ENCODE measurements at places on chromosomes 5 and 9.

DNA sequence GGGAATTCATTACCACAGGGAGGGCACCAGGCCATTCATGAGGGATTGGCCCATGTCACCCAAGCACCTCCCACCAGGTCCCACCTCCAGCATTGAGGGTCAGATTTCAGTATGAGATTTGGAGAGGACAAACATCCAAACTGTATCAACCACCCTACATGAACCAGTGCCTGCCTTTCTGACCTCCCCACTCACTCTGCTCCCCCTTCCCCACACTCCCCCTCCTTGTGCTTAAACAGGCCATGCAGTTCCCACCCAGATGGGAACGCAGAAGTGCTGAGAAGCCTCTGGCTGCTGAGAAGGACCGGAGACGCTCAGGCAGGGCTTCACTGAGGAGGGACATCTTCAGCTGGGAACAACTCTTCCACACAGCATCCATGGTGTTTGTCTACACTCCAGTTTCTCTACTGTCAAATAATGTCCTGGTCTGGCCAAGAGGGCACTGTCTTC lies 30.0 kb upstream of the ADAMTS2 start:
- DNase-seq, result no peak

DNA sequence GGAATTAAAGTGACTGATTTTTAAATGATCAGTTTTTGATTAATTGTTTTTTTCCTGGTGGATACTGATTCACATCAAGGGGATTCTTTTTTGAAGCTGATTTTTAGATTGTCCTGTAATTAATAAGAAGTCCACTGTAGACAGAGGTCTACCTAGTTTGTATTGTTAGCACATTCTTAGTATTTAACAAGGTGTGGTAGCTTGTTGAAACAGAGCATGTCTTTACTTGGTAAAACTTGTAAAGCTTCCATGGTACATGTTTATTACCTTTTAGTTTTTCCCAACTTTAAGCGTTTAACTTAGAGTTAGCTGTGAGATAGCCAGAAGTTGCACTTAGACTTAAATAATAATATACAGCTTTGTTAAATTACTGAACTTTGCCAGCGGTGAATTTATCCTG lies 1.5 kb downstream of the BTF3 start:
- no peak for DNase-seq

DNA sequence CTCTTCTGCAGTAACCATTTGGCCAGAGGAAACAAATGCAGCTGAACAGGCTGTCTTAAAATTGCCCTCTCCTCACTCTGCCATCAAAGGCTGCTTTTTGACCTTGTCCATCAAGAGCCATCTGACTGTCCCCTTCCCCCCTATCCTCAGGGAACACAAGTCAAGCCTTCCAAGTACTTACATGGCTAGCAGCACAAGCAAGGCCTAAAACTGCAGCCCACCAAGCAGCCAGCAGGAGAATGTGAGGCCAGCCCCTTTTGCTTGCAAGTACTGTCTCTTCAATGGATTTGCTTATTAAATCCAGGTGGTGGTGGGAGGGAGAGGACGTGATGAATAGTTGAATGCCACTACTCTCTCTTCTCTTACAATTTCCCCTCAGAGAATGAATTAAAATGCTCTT lies 83.5 kb downstream of the HTR1A start:
- peak; percentile 8 for DNase-seq

GRCh38 chr5:111972080-111972479 lies 215.1 kb upstream of the NREP start:
- no peak for DNase-seq

DNA sequence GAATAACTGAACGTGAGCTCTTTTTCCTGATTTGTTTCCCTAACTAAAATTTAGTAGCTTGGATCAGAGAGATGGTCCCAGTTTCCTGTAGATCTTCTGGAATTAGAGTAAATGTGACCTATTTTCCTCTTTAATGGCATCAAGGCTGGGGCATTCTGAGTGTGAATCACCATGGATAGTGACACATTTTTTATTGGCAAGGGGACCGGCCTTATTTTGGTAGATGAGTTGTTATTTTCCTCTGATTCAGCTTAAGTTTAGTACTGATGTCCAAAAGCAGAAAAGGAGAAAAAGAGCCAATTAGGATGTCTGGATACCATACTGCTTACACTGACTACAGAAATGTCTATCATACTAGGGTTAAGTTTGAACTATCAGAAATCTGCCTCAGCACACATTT lies 68.1 kb downstream of the RNF38 start:
- no peak for DNase-seq

DNA sequence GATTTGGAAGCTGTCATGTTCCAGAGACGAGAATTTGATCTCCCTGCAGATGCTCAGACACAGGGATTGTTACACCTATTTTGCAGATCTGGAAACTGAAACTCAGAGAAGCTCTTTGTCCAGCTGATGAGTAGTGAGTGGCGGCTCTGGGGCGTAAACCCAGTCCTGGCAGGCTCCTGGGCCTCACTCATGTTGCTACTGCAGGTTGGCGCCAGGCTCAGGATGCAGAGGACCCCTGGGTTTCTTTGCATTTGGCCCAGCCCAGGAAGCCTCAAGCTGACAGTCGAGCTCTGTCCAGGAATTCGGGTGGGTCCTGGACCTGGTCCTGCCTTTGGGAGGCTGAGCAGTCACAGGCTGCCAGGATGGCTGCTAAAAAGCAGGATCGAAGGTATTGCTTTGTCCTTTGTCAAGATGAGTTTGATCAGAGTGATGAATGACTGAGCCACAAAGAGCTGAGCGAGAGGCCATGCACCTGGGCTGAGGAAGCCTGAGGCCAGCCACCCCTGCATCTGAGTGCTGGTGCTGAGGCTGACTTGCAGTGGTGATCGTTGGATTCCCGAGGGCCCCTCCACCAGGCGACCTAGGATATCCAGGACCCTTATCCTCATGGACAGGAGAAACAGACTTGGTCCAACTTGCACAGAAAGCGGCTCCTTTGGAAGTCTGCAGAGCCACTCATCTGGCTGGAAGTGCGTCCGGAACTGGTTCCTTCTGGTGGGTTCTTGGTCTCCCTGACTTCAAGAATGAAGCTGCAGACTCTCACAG lies 8.3 kb upstream of the RNF130 start:
- DNase-seq, result no peak

GRCh38 chr9:89647366-89648128 lies 42.7 kb downstream of the GADD45G start:
- DNase-seq, result no peak

GRCh38 chr5:136769093-136769492 lies 403.7 kb upstream of the TRPC7 start:
- no peak for DNase-seq

DNA sequence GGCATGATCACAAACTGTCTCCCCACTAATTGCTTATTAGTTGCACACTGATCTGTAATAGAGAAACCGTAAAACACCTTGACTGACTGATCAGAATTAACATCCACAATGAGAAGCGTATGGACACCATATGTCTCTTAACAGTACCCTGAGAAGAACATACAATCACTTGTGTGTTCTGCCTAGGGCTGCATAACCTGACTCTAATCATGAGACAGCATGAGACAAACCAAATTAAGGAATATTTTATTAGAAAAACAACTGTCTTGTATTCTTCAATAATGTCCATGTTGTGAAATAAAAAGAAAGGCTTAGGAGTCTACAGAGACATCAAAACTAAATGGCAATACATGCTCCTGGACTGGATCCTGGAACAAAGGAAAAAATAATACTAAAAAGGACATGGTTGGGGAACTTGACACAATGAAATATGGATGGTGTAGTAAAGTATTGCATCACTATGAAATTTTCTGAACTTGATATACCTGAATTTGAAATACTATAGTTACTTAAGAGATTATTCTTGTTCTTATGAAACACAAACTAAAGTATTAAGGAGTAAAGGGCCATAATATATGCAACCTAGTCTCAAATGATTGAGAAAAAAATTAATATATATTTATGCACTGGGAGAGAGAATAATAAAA lies 162.1 kb downstream of the CWC27 start:
- DNase-seq, result no peak

DNA sequence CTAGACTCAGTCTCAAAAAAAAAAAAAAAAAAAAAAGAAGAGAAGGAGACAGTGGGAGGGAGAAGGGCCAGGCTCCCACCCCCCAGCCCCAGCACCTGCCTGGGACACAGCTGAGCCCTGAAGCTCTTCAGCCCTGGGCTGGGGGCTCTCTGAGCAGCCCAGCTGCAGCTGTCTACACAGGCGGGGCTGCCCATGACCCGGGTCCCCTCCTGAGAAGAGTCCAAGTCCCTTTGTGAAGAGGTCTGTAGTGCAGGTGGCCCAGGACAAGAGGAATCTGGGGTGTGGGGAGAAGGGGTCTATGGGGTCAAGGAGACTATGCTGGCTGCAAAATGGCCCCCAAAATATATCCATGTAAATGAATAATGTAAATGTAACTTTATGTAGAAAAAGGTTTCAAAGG lies 6.7 kb upstream of the LCN2 start:
- DNase-seq, result no peak

DNA sequence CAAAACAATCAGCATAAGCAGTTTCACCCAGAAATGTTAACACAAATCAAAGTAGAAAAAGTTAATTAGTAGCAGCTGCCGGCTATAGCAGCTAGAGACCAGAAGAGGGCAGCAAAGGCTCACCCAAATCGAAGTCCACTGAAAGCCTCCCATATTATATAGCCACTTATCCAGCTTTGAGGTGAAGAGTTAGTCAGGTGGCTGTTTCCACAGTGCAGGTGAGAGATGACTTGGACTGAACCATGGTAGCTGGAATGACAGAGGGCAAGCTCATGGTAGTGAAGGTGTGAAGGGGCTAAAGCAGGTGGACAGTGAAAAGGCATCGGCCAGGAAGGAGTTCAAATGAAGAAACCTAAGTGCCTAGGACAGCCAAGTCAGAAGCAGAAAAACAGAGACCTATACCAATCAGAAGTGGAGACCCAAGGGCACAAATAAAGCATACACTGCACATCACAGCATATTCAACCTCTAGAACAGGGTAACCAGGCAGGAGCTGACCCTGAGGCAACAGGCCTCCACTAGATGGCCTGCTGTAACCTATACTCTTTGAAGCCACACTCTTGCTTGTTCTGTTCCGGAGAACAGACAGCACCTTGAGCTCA lies 7.2 kb upstream of the RNF38 start:
- DNase-seq, result peak; percentile 56

GRCh38 chr9:119027901-119028699 lies 341.1 kb downstream of the BRINP1 start:
- DNase-seq, result no peak

DNA sequence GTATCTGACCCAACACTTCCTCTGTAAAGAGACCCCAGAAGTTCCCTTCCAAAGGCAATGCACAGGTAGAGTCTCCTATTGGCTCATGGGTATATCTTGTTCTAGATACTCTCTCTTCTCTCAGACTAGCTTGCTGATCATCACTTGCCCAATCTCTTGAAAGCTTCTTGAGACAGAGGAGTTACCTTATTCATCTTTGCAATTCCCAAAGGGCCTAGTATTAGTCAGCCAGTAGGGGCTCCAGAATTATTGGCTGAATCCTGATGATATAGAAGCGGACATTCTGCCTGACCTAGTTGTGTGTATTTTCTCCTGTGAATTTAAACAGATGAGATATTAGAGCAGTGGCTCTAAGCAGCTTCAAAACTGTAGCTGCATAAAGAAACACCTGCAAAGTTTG lies 304.0 kb upstream of the KLF4 start:
- no peak for DNase-seq

- no peak for DNase-seq
Measured at GRCh38 chr5:149895416-149896345, 48.9 kb downstream of the PDE6A start.

GRCh38 chr9:90665072-90665471 lies 22.4 kb upstream of the DIRAS2 start:
- DNase-seq, result peak; percentile 64

GRCh38 chr5:159322180-159322579 lies 8.1 kb downstream of the IL12B start:
- DNase-seq, result no peak

- no peak for DNase-seq
Measured at GRCh38 chr5:84518862-84519261, 134.2 kb upstream of the EDIL3 start.

GRCh38 chr5:56037531-56038010 lies 42.8 kb upstream of the IL6ST start:
- DNase-seq, result no peak

GRCh38 chr5:170614065-170614490 lies 110.3 kb downstream of the KCNIP1 start:
- DNase-seq, result no peak

DNA sequence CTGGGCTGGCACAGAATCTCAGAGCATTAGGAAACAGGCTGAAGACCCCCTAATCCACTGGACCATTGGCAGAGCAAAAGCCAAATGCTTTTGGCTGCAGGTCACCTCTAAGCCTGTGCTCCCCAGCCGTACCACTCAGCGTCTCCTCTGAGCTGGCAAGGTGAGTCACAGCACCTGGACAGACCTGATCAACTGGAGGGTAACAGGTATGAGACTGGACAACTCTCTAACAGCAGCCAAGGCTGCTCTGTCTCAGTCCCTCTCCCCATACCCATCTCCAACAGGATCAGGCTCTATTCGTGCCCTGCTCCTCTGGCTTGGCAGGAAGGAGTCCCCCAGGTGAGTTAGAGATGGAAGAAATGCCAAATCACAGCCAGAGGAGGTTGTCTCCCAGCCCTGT lies 4.7 kb downstream of the GOLGA2 start:
- no peak for DNase-seq

DNA sequence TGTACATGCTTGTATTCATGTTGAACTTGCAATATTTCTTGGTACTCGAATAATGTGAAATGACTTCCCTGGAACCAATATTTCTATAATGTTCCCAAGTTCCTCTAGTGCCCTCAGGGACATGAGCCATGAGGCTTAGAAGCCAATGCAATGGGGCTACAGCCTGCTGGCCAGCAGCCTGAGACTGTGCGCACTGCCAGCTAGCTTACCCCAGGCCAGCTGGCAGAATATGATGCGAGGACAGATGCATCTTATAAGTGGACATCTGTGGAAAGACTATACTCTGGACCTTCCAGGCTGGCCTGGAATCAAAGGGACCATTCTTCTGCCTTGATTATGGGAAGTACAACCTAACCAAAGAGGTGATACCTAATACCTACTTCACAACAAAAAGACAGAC lies 1862.0 kb upstream of the ACO1 start:
- DNase-seq, result no peak

DNA sequence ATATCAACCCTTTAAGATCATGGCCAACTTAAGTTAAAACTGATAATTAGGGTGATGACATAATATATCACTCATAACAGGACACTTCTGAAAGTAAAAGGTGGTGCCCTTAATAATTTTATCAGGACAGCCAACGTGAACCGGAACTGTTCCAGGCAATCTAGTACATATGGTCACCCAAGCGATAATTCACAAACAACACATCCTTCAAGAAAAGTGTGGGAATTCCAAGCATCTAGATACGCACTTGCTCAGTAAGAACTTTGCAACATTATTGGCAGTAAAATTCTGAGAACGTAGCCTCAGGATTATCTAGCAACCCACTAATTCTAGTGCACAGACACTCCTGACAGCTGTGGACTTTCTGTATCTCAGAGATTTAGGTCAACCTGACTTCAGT lies 85.7 kb downstream of the ALDH7A1 start:
- no peak for DNase-seq

GRCh38 chr5:139363937-139364336 lies 19.2 kb downstream of the SLC23A1 start:
- no peak for DNase-seq
